ENCODE measurements at places on chromosomes 3 and 15.

GRCh38 chr3:42654331-42655201, 1.1 kb downstream of the ZBTB47 start:
- no peak for DNase-seq

DNA sequence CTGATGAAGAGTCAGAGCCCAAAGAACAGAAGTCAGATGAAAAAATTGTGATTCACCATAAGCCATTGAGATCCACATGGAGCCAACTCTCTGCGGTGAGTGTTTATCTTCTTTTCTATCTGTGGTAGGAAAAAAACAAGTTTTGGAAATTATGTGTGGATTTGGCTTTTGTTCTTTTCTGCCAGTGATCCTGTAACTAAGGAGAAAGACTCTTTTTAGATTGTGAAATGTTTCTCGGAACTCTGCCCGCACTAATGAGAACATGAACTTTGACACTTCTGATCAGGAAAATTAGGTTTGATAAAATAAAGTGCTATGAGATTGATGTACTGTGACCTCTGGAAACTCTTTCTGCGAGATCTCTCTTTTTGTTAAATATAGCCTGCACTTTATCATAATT, 8.4 kb downstream of the ARHGEF26 start:
- DNase-seq, result no peak

GRCh38 chr15:88912500-88912921, 668 bp downstream of the MFGE8 start:
- no peak for DNase-seq

GRCh38 chr3:179949869-179950268, 86.9 kb downstream of the PEX5L start:
- no peak for DNase-seq

GRCh38 chr3:40504636-40505430, 1.0 kb upstream of the ZNF620 start:
- DNase-seq, result no peak

GRCh38 chr15:55770806-55771205, 27.9 kb upstream of the PRTG start:
- DNase-seq, result no peak

DNA sequence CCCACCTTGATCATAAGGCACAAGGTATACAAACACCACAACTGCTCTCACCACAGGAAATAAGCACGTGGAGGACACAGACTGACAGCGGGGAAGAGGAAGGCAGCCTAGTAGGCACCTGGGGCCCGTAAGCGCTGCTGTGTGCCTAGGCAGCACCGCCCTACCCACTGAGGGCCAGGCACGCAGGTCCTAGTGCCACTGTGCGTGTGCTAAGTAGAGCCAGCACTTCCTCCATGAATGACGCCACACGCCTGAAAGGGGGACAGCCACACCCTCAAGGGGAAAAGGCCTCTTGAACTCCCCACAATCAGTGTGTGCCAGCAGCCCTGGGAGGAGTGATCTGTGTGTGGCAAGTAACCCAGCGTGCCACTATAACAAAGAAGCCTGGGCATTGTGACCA, 73.0 kb downstream of the ATP1B3 start:
- DNase-seq, result no peak

DNA sequence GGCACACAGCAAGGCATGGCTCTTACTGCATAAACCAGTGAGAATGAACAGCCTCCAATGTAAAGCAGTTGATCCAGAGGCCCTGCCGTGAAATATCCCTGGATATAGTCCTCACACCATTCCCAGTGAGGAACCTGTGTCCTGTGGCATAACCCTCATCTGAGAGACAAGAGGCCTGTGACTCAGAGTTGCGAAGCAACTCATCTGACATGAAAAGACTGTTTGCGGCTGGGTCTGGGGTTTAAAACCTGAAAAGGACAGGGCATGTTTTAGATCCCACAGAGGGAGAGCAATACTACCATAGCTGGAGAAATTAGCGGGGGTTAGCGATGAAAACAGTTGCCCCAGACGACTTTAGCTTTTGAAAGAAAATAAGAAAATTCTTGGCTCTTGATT, 165.3 kb upstream of the BHLHE40 start:
- no peak for DNase-seq

All from GM18507 (cell line).